ENCODE measurements at places on chromosomes 5 and 9.

DNA sequence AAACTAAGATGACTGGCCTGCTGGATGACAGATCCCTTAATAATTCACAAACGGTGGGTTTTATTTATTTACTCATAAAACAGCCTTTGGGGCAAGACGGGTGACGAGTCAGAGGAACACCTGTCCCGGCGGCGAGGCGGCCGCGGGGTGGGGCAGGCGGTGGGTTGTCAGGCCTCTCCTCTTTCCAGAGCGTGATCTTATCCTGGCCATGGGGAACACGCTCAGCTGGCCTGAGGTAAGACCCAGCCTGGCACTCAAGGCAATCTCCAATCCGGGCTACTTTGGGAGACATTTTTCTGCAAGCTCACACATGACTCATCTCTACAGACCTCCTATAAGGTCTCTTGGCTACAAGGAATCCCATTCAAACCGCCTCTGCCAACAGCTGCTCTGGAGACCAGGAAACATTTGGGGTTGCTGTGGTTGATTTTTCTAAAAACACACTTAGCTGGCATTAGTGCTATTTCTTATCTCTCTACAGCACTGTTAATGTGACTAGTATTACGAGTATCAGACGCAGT lies 6.3 kb downstream of the RAPGEF1 start:
- no peak for DNase-seq

- DNase-seq, result no peak
Observed at GRCh38 chr9:110284211-110284844, 28.0 kb upstream of the TXN start.

DNA sequence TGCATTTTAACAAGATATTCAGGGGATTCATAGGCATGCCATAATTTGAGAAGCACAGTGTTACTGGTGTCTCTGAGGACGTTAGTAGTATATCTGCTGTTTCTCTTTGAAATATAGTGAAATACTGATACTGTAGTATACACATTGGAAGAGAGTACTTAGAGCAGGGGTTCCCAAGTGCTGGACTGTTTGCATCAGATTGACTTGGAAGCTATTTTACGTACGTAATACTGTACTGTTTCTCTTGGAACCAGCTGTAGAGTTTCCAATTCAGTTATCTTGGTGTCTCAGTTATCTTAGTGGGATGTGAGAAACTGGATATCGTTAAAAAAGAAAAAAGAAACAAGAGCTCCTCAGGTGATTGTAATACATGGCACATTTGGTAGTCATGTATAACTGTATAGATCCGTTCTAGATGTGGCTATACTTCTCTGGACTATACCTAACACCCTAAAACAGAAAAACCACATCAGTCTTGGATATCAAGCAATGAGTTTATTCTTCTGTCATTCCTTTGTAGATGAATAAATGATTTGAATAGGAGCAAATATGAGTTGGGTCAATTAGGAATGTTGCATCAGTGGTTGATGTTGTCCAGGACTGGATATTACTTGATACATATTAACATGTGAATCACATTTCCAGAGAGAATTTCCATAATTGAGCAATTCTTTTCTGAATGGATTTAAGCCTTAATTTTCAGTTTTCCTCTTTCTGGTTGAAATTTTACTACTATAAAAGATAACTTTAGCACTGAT lies 33.4 kb downstream of the PRRC1 start:
- DNase-seq, result no peak

GRCh38 chr9:98074115-98074990 lies 17.8 kb downstream of the NANS start:
- no peak for DNase-seq

- DNase-seq, result no peak
Observed at GRCh38 chr5:123273984-123274383, 149.2 kb downstream of the CEP120 start.

DNA sequence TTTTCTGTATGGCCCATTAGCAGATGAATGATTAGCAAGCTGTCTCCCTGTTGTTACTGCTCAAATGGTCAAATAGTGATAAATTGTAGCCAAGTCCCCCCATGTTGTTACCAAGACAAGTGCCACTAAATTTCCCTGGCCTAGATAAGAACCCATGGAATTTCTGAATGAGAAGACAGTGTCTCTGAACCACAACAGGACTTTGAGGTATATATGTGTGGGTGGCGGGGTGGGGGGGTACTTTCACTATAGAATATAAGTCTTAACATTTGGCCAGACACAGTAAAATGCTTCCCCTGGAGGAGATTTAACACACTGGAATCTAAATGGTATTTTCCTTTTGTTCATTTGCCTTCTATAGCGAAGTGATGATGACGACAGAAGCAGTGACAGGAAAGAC lies 28.7 kb downstream of the XPA start:
- DNase-seq, result no peak

DNA sequence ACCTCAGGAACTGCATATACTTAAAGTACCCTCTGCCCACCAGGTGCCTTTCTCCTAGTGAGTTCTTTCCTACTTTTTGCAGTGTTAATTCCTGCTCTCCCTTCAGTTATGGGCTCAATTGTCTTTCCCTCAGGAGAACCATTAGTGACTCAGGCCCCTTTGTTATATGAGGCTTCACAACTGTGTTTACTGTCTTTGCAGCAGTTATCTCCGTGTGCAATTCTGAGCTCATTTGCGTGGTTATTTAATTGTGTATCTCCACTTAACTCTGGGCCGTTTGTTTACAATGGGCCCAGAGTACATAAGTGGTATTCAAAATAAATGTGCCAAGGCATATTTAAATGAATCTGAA lies 9.6 kb downstream of the FBXO38 start:
- DNase-seq, result no peak

- no peak for DNase-seq
Observed at GRCh38 chr5:111509119-111509518, 3.2 kb downstream of the STARD4 start.

GRCh38 chr5:123813937-123814624 lies 302.1 kb downstream of the CSNK1G3 start:
- DNase-seq, result no peak

- no peak for DNase-seq
Observed at GRCh38 chr5:133303298-133303697, 251.5 kb downstream of the HSPA4 start.

- no peak for DNase-seq
Observed at GRCh38 chr9:99582814-99583213, 238.9 kb upstream of the NR4A3 start.

DNA sequence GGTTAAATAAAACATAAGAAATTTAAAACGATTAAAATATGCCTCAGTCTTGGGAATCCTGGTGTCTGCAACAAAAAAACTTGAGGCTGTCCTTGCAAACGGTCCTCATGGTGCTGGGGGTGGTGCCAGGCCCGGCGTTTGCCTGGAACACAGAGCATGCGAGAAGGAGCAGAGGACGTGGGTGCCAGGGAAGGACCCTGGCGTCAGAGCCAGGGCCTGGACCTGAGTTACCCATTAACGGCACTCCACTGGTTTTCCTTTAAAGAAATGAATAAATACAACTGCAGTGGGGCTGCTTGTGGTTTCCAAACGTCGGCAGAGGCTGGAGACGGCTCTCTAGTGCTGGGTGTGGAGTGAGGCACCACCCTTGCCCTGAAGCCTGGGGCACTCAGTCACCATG lies at the start of gene SLC6A18:
Gene SLC6A18, plus strand, starts transcription at position 301 of the 400 bp plus-strand sequence. Its CDS starts 97 bp downstream, at position 398.
- no peak for DNase-seq

DNA sequence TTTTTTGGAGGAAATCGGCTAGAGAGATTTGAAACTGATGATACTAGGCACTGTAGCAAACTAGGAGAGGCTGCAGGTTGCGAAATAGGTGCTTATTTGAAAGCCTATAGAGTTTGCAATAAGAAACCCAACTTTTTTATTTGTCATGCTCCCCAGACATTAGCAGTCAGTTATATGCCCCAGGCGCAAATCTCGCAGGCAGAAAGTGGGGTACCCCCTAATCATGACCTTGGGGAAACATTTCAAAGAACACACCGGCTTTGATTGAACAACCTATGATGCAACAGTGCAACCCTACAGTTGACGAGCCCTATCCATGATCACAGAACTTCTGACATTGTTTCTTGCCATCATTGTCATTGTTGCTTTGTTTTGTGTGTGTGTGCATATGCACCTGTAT lies 510.5 kb downstream of the RAB3C start:
- DNase-seq, result no peak

GRCh38 chr9:32384002-32384363 lies 460 bp upstream of the ACO1 start:
- no peak for DNase-seq

DNA sequence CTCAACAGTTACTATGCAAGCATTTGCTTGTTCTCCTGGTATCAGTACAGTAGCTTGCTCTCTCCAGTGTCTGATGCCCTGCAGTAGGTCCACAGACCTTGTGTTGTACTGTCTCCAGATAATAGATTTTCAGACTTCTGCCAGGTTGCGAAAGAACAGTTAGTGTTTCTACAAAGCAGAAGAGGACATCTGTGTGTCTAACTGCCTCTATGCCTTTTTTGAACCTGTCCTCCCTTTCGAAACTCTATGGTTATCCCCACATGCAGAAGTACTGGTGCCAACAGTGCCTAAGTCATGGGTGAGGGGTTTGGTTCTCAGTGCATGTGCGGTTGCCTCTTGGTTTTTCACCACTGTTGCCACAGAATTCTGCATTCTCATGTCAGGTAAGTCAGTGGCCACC lies 45.9 kb downstream of the KCNN2 start:
- DNase-seq, result no peak

- no peak for DNase-seq
Observed at GRCh38 chr5:3373391-3373790, 222.2 kb upstream of the IRX1 start.

DNA sequence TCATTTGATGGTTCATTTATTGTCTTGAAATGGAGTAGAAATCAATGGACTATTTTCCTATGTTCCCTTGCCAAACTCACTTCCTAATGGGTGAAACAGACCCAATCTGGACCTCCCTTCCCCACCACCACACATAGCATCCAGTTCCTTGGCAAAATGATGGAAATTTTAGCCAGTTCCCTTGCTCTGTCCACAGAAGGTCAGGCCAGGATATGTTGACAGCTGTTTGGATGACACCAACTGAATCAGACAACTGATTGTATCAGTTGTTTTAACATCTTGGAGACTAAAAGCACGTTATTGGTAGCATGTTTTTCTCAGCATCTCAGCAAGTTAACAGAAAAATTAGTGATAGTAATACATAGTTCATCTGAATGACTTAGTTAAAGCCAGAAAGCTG lies 534.8 kb downstream of the PSAT1 start:
- DNase-seq, result no peak

GRCh38 chr5:96235008-96235910 lies 197.8 kb downstream of the PCSK1 start:
- DNase-seq, result no peak

DNA sequence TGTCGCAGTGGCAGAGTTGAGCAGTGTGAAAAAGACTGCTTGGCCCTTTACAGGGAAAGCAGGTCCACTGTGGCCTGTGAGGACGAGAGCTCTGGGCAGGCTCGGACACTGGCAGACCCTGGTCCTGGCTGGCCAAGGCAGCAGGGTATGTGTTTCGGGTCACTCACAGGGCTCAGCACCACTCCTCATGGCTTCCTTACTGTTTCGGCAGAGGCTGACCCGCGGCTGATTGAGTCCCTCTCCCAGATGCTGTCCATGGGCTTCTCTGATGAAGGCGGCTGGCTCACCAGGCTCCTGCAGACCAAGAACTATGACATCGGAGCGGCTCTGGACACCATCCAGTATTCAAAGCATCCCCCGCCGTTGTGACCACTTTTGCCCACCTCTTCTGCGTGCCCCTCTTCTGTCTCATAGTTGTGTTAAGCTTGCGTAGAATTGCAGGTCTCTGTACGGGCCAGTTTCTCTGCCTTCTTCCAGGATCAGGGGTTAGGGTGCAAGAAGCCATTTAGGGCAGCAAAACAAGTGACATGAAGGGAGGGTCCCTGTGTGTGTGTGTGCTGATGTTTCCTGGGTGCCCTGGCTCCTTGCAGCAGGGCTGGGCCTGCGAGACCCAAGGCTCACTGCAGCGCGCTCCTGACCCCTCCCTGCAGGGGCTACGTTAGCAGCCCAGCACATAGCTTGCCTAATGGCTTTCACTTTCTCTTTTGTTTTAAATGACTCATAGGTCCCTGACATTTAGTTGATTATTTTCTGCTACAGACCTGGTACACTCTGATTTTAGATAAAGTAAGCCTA lies 15.7 kb downstream of the SQSTM1 start:
- DNase-seq, result no peak

- DNase-seq, result no peak
Observed at GRCh38 chr9:20319241-20319640, 303.1 kb downstream of the MLLT3 start.

DNA sequence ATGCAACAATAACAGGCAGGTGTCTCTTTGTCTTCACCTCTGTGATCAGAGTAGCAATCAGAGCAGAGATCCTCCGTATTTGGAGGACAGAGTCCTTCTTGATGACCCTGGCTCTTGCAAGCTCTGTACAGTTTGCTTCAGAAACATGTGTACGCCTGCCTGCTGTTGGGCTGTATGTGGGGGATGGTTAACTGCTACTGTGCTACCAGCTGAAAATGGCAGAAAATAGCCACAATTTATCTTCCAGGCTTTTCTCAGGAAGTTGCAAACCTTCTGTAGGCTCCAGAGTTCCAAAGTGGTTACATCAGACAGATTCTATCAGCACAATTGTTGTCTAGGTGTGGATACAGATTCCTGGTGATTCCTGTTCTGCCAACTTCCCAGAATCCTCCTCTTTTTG lies 35.5 kb downstream of the DDX46 start:
- no peak for DNase-seq

- no peak for DNase-seq
Observed at GRCh38 chr9:27634879-27635278, 61.6 kb upstream of the C9orf72 start.

DNA sequence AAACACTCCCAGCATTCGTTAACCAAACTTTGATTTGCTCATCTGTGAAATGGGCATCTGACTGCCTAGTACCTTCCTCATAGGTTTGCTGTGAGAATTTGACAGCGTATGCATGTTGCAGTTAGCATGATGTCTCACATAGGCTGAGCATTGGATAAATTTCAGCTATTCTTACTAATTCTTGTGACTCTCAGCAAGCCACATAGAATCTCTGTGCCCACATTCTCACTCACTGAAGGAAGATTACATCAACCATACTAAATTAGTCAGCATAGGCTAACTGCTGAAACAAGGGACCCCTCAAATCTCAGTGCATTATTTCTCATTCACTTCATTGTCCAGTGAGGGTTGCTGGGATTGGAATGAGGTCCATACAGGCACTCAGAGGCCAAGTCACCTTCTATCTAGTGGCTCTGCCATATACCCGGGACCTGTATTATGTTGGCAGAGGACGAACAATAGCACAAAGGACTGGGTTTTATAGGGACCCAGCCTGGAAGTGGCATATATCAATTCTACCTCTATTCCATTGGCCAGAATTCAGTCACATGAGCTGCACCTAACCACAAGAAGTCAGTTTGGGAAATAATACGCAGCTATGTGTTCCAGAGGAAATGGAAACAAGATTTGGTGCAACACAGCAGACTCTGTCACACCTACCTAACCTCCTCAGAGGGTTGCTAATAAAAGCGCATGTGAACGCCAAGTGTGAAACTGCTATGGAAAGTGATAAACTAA lies 4.2 kb upstream of the PTGER4 start:
- no peak for DNase-seq

DNA sequence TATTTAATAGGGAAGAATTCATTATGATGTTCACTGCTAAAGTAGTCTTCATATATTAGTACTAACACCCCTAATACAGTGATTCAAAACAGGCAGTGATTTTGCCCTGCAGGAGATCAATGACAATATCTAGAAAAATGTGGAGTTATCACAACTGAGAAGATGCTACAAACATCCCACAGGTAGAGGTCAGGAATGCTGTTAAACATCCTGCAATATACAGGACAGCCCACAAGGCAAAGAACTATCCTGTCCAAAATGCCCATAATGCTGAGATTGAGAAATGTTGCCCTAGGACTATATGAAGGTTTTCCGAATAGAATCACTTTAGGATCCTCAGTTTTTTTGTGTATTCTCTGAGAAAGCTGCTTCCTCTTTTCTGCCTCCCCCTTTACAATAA lies 15.3 kb downstream of the RORB start:
- DNase-seq, result no peak
